ENCODE measurements at places on chromosomes 6 and 20. TPM values are rescaled to one million over a fixed set of nuclear protein-coding genes. Genes with fewer than 3 reads are reported as not detected.

FNDC1 gene
- total RNA-seq = 0.14 TPM

DNA sequence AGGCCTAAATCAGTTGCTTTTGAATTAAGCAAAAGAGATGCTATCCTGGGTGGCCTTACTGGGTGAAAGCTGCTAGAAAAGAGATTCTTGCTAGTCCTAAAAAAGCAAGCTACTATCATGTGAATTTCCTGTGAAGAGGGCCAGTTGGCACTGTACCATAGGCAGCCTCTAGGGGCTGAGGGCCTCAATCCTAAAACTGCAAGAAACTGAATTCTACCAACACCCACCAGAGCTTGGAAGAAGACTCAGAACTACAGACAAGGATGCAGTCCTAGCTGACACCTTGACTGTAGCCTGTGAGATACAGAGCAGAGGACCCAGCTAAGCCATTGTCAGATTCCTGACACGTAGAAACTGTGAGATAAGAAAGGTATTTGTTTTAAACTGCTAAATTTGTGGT lies 24.5 kb downstream of the CLIC5 start:
- DNase-seq = no peak

DNA sequence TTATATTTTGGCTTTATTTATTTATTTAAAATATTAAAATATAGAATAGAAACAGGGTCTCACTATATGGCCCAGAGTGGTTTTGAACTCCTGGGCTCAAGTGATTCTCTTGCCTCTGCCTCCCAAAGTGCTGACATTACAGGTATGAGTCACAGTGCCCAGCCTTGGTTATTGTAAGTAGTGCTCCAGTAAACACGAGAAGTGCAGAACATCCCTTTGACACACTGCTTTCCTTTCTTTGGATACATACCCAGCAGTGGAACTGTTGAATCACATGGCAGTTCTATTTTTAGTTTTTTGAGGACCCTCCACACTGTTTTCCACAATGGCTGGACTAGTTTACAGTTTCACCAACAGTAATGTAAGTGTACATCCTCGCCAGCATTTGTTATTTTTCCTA lies 203.9 kb downstream of the PHF3 start:
- DNase-seq = peak; percentile 19

RCAN2 gene
- total RNA-seq = 1.4 TPM

- DNase-seq = peak; percentile 35
Measured at GRCh38 chr6:92428448-92428847, 990.9 kb downstream of the EPHA7 start.

GRCh38 chr20:61520893-61521460 lies 268.9 kb downstream of the CDH4 start:
- DNase-seq = no peak

DNA sequence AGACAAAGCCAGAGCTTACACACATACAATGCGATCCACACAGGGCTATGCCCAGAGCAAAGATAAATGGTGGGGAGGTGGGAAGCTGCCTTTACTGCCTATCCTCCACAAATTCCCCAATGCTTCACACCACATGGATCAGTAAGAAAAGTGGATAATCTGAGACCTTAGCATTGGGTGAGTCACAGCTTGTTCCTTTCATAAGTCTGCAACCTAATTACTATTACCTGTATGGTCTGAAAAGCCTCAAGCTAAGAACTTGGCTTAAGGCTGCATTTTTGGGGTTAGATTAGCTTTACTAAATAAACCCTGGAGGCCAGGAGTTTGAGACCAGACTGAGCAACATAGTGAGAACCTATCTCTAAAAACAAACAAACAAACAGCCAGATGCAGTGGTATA lies 66.0 kb upstream of the BTBD3 start:
- DNase-seq = no peak

GRCh38 chr20:11497545-11497944 lies 420.1 kb upstream of the BTBD3 start:
- DNase-seq = no peak

DNA sequence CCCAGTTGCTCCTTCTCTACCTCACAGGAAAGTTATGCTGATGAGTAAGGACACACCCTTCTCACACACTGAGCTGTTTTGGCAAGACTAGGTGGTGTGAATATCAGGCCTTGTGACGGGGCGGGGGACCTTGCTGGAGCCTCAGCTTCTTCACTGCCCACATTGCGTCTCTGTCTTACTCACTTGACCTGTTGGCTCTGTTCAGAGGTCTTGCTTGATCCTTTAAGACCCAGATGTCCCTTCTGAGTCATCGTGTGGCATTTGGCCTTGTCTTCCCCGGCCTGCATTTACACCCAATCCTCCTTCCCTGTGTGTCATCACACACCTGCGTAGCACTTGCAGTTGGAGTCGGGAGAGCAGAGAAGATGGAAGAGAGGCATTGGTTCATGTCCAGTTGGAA lies 8.3 kb upstream of the PRND start:
- DNase-seq = no peak

GTF2H4 gene
- 15.0 TPM for total RNA-seq

DNA sequence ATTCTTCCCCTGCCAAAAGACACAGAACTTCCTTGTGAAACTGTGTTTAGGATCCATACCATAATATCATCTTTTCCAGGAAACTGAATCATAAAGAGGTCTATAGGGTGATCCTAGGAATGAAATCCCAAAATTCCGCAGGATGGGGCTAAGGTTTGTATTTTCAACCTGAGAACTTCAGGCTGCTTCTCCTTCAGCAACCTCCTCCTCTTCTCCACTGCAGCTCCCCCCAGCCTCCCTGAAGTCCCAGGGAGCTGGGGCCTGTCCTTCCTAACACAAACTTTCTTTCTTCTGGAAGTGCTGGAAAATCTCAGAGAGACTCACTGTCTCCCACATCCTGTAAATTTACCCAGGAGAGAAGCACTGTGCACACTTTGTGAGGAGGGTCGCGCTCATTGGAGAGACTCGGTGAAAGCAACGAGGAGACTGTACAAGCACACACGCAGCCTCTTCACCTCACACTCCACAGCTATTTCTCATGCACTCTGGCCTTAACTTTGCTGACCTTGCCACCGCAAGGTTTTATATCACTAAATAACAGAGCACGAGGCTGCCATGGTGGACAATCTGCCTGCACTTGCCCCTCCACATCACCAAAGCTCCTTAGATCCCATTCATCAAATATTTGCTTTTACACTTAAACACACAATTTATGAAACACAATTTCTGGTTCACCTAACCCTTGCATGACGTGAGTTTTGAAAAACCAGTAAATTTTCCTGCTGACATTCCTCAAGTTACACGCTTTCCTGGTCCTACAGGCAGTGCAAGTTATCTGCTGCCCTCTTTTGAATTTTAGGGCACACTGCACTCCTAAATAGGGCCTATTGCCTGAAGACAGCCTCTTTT lies 14.3 kb downstream of the ID4 start:
- peak; percentile 51 for DNase-seq

- DNase-seq = no peak
Measured at GRCh38 chr6:7122684-7123083, 14.9 kb downstream of the RREB1 start.

DNA sequence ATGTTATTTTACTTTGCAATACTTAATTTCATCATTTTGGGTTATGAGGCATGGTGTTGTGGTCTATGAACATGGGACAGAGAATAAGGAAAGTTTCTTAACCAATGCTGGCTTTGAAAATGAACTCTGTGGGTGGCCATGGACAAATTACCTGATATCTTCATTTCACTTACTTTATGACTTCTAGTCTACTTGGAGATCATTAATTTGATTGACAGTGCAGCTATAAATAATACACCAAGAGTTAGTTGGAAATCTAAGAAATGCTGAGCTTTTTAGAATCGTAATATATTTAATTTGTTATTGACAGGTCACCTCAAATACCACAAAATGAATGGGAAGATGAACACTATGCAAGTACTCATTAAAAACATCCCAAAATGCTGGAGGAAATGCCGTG lies 140.4 kb downstream of the CENPW start:
- no peak for DNase-seq

DNA sequence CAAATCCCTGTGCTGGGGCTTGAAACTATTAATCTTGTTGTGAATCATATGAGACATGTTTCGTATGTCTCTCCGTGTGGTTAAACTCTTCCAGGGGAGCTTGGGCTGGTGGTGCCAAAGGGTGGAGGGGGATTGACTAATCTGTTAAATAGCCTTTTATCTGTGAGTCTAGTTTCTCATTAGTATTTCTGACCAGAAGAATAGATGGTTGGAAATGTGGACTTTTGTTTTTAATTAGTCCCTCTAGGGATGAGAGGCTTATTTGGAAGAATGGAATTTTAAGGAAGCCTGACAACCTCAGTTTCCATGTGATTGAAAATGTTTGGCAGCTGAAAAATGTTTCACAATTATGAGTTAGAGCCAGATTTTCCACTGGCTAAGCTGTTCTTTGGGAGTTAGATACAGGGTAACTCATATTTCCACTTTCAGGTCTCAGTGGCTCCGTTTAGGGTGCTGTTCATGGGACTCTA lies 117.3 kb downstream of the BCKDHB start:
- no peak for DNase-seq

- no peak for DNase-seq
Measured at GRCh38 chr20:61803416-61803914, 262.2 kb downstream of the TAF4 start.

- no peak for DNase-seq
Measured at GRCh38 chr6:114121913-114122662, 151.1 kb upstream of the HDAC2 start.

TNF gene
- 13.9 TPM for total RNA-seq

CST7 gene
- not detected for total RNA-seq

GRCh38 chr6:127022302-127022701 lies 96.2 kb upstream of the RSPO3 start:
- DNase-seq = no peak

GRCh38 chr6:45069091-45069490 lies 259.0 kb upstream of the RUNX2 start:
- DNase-seq = no peak

DNA sequence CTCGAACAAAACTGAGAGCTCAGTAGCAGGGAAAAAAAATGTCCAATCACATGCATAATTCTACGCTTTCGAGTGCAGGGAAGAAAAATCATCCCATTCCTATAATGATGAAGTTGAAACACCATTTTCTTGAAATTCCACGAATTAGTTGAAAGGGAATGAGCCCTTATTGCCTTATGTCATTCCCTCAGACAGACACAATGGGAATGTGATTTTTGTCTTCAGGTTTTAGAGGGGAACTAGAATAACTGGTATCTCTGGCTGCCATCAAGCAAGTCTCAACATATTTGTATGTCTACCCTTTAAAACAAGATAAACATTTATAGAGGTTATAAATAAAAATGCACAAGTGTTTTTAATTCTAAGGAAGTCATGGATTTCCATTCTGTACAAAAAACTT lies 87.9 kb downstream of the KIF13A start:
- DNase-seq = no peak

DNA sequence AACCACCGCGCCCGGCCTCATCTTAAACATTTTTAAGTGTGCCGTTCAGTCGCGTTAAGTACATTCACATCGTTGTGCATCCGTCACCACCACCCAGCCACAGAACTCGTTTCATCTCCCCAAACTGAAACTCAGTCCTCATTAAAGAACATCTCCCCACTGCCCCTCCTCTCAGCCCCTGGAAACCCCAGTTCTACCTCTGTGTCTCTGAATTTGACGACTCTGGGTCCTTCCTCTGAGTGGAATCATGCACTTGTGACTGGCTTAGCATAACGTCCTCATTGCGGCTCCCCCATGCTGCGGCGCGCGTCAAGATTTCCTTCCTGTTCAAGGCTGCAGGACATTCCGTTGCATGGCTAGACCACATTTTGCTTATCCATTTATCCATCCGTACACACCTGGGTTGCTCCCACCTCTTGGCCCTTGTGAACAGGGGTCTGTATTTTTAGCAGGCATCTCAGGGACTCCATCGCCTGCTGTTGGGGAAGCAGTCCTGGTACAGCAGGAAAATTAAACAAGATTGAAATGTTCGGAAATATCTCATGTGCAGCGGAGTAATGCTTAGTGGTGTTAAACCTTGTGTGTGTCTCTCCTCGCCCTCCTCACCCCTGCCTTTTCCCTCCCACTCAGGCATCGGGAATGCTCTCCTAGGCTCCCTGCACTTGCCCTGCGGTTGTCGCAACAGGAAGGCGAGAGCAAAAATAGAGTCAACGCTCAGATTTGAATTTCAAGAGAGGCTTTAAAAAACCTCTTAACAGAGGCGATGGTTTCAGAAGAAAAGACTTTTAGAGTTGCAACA lies 127.9 kb downstream of the PXDC1 start:
- DNase-seq = no peak

DNA sequence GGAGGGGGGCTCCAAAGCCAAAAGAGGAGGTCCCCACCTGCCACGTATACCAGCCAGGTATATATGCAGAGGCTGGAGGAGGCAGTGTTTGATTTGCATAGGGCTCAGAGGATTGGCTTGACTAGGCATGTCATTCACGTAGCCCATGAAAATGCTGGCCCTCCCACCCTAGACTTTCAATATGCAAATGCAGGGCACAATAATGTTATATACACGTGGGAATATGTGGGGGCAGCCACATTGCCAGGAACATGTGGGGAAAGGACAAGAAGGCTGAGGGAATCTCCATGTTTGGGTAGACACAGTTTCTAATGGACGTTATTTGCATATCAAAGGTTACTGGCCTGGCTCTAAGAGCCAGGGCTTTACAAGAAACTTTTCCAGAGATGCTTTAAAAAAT lies 301.8 kb downstream of the FARS2 start:
- DNase-seq = no peak

GRCh38 chr6:148240861-148241477 lies 101.7 kb upstream of the SASH1 start:
- no peak for DNase-seq

TRIM10 gene
- total RNA-seq = not detected

TOX2 gene
- total RNA-seq = 2.0 TPM

All from epithelial cell of proximal tubule (primary cell).